Stimulated activated CD4-positive, alpha-beta T cell treated with anti-CD3 and anti-CD28 coated beads, TNF-alpha, amount 100 ng/mL, for 4 hours (primary cell): ENCODE measurements at places on chromosomes 4 and X.

DNA sequence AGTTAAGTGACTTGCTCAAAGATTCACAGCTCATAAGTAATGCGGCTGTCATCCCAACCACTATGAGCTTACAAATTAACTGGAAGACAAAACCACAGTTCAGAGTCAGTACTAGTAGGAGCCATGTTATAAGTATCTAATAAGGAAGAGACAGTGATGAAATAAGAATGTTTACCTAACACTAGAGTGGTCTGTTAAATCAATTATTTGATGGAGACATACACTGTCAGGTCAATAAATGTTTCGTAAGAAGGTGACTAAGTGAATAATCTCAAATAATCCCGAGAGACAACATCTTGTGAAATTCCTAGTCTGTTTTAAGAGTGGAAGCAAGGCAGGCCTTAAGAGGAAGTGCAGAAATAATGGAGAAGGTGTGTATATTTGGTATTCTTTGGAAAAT lies 25.8 kb upstream of the AMELX start:
- DNase-seq, result no peak

- no peak for DNase-seq
Observed at GRCh38 chr4:85703096-85703495, 228.1 kb downstream of the ARHGAP24 start.

- DNase-seq, result no peak
Observed at GRCh38 chrX:153336988-153337387, 3.0 kb downstream of the ZNF275 start.

- DNase-seq, result no peak
Observed at GRCh38 chrX:148567779-148568178, 67.4 kb downstream of the AFF2 start.

DNA sequence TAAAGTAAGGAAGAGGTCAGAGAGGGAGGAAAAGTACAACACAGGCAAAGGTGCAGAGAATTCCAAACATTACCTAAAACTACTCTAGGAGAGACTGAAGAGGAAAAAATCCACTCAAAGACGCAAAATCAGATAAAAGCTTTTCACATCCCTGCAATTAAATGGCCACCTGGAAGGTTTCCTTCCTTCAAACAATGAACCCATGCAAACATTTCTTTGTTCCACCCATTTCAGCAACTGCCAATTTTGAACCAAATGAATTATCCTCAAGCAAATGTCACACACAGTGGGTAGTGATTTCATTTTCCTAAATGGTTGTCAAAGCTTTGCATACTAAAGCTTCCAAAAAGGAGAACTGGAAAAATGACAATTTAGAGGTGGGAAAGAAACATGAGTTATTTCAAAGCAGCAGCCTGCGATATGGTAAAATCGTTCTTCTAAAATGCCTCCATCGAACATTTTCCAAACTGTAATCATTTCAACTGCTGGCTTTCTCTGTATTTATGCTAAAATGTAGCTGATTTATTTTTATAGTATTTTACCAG lies 45.0 kb downstream of the APBB2 start:
- no peak for DNase-seq

GRCh38 chrX:19863857-19864223 lies 23.6 kb downstream of the SH3KBP1 start:
- no peak for DNase-seq

DNA sequence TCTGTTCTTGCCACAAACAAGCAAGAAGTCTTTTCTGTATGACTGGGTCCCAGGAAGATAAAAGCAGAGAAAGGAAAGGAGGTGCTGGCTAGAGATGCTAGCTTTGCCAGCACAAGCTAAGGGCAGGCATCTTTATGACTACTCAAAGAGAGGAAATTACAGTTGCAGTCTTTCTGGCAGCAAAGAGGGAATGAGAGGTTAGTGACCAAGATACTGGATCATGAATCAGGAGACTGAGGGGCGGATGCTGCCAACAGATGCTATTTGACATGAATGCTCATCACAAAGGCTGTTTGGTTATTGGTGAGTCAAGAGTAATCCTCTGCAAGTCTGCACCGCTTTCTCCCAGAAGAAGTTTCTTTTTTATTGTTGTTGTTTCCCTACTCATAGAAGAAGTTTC lies 5.5 kb upstream of the XIAP start:
- no peak for DNase-seq

DNA sequence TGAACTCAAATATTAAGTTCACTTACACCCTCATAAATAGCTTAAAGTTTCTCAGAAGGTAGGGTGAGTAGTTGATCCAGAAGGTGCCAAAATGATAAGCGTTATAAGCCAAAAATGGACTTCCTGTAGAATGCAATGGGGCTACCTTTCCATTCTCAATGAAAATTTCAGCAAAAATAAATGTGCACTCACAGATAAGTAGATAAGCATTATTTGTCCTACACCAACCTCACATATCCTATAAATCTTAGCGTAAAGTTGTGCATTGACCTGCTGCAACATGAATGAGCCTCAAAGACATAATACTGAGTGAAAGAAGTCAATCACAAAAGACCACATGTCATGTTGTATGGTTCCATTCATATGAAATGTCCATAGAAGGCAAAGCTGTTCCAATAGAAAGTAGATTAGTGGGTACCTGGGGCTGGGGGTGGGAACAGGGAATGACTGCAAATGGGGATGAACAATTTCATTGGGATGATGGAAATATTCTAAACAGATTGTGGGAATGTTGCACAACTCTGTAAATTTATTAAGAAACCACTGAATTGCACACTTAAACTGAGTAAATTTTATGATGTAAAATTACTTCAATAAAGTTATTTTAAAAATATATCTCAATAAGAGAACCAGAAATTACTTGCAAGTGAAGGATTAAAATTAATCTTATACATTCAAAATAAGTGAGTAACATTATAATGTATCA lies 100.9 kb downstream of the AMELX start:
- DNase-seq, result no peak

GRCh38 chrX:105117621-105118020 lies 102.9 kb downstream of the TEX13A start:
- no peak for DNase-seq

DNA sequence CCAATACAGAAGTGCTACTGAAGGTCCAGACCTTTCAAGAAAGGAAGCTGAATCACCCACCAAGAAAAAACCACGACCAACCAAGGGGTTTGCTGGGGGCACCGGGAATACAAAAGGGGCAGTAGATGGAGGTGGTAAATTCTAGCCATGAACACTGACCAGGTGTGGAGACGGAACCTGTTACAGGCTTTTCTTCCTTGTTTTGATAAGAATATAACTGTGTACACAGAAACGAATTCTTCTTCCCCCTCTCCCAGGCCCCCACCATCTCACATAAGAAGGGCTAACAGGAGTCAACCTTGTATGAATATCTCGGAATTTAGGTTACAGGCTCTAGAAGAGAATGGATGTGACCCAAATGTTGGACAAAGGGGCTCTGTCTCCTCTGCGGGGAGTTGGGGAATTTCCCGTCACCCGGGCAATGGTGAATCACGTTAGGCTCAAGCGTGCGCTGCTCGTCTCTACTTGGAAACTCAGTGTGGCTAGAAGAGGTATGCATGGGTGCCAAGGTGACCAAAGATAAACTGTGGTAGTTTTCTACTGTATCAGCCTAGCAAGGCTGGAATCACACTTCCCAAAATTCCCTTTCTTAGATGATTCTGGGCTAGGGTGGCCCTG lies 87.0 kb downstream of the AFAP1 start:
- no peak for DNase-seq

GRCh38 chr4:140100771-140101170 lies 53.2 kb downstream of the MAML3 start:
- no peak for DNase-seq

GRCh38 chr4:118797558-118798142 lies 38.3 kb downstream of the SEC24D start:
- no peak for DNase-seq

GRCh38 chr4:168629566-168629965 lies 132.7 kb downstream of the PALLD start:
- DNase-seq, result no peak

- no peak for DNase-seq
Observed at GRCh38 chr4:73244945-73245601, 13.5 kb downstream of the ANKRD17 start.

- no peak for DNase-seq
Observed at GRCh38 chrX:65589304-65589703, 54.7 kb upstream of the LAS1L start.

GRCh38 chr4:185792384-185793115 lies 19.4 kb downstream of the SORBS2 start:
- no peak for DNase-seq

GRCh38 chrX:39836802-39837420 lies 260.8 kb downstream of the BCOR start:
- no peak for DNase-seq

DNA sequence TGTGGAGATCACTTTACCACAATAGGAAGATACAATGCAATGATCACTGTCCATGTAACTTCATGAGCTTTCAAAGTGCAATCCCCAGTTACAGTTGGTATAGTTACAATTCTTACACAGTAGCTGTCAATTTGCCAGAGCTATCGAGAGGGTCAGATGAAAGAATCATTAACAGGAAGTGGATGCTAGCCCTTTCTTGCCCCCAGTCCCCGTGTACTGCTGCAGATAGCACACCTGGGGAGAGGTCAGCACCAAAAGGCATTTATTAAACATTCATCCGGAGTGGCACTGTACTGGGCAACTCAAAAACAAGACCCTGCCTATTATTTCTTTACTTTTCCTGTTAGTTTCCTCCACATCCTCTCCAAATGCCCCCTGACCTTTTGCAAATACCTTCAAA lies 47.7 kb downstream of the SOD3 start:
- no peak for DNase-seq

- DNase-seq, result no peak
Observed at GRCh38 chr4:113141901-113142346, 92.5 kb downstream of the ANK2 start.

GRCh38 chr4:173159791-173160190 lies 8.8 kb upstream of the GALNT7 start:
- no peak for DNase-seq

DNA sequence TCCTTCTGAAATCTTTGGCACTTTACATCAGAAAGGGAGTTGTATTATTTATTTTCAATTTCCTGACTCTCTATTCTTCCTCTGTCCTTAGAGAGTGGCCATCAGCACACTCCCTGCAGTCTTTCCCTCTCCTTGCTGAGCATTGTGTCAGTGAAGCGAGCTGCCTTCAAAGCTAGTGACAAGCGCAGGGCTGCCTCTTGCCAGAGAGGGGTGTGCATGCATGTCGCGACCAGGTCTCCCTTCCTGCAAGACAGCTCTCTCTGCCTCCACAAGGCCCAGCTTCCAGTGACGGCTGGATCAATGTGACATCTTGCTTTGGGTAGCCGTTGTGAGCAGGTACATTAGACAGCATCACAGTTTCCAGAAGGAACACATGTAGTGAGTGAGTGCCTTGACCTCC lies 810.9 kb upstream of the TENM3 start:
- no peak for DNase-seq

DNA sequence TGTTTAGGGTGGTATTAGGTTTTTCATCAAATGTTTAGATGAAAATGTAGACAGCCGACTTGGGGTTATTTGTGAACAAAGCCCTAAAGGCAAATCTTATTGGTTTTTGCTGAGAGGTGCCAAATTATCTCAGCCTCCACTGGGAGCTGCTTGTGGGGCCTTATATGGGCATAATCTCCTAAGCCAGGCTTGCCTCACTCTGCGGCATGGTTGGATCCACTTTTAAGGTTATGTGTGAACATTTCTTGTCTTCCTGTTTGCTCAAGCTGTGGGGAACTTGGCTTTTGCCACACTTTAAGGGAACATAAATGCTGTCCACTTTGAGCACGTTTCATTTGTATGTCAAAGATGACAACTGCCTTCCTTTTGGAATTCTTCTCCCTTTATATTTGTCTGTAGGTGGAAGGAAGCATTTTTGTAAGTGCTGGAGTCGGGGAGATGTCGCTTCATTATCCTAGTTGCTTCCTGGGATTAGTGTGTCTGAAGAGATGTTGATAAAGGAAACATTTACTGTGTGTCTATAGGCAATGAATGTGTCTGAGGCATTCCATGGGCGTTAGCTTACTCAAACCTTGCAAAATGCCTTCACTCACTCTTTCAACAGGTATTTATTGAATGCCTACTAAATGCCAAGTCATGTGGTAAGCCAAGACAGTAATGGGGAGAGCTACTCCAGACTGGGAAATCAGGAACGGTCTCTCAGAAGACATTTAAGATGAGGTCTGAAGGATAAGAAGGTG lies 78.3 kb downstream of the SLC9A6 start:
- no peak for DNase-seq

GRCh38 chrX:25019707-25020390 lies 4.1 kb upstream of the ARX start:
- DNase-seq, result no peak

GRCh38 chr4:73735231-73735630 lies 5.1 kb upstream of the CXCL8 start:
- no peak for DNase-seq

- no peak for DNase-seq
Observed at GRCh38 chrX:115561605-115562479, 868 bp downstream of the PLS3 start.

DNA sequence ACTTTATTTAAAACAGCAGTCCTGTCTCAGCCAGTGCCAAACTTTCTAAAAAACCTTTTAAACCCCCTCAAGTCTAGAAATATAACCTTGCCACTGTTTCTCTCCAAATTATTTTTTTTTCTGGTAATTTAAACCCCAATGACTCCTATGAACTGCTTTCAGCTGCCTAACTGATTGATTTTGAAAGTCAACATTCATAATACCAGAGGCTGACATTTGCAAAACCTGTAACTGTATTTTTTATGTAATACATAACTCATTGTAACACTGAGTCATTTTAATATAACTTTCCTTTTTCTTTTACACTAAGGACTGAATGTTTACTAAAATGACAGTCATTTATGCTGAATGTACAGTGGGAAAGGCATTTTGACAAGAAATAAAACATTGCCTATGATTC lies 19.1 kb upstream of the EGFL6 start:
- no peak for DNase-seq

DNA sequence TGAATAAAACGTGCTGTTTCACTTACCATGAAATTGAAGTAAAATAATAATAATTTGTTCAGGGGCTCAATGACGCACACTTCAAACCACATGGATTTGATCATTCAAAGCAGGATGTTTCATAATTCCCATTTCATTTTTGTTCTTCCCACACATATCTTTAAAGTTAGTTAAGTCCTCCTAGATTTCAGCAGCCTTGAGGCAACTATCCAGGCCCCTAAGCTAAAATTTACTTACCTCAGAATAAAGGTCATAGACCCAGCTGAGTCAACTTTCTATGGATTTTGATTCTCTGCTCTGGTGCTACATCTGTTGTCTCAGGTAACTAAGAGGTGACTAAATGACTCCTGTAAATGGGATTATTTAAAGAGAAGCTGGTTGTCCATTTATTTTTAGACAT lies 25.0 kb downstream of the GPR174 start:
- no peak for DNase-seq

DNA sequence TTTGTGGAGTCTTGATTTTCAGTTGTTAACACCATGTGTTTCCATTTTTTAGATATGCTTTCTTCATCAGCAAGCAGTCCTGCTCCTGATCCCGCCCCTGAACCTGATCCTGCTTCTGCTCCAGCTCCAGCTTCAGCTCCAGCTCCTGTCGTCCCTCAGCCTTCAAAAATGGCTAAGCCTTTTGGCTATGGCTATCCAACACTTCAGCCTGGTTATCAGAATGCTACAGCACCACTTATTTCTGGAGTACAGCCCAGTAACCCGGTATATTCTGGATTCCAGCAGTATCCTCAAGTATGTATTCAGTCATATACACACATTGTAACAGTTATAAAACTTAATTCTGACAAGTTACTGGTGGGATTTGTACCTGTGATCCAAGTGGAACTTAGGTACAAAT lies 60.9 kb downstream of the SEC24B start:
- no peak for DNase-seq

- no peak for DNase-seq
Observed at GRCh38 chrX:31168551-31168950, 96.7 kb upstream of the FTHL17 start.

GRCh38 chr4:143389579-143390195 lies 53.0 kb downstream of the GAB1 start:
- DNase-seq, result no peak
